Peyer's patch (tissue), 4 donors: ENCODE measurements at places on chromosomes 11 and 22.

GRCh38 chr22:38203090-38203810 is 1.5 kb downstream of the MAFF start:
- peak; percentile 73 for DNase-seq

GRCh38 chr11:87405356-87405755 is 367.6 kb downstream of the TMEM135 start:
- no peak for DNase-seq

DNA sequence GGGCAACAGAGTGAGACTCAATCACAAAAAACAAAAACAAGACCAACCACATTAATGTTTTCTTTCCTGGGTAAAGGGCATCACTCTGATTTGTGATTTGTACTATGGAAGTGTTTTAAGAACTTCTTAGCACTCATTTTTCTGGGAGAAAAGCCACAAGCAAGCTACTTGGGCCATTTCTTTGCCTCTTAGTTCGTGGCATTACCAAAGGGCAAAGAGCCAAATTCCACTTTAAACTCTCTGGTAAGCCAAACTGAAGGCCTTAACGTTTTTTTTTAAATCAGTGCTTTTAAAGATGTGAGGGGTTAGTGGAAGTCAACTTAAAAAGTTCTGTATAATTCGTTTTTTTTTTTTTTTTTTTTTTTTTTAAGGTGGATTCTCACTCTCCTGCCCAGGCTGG is 36.9 kb downstream of the CAT start:
- DNase-seq, result no peak

DNA sequence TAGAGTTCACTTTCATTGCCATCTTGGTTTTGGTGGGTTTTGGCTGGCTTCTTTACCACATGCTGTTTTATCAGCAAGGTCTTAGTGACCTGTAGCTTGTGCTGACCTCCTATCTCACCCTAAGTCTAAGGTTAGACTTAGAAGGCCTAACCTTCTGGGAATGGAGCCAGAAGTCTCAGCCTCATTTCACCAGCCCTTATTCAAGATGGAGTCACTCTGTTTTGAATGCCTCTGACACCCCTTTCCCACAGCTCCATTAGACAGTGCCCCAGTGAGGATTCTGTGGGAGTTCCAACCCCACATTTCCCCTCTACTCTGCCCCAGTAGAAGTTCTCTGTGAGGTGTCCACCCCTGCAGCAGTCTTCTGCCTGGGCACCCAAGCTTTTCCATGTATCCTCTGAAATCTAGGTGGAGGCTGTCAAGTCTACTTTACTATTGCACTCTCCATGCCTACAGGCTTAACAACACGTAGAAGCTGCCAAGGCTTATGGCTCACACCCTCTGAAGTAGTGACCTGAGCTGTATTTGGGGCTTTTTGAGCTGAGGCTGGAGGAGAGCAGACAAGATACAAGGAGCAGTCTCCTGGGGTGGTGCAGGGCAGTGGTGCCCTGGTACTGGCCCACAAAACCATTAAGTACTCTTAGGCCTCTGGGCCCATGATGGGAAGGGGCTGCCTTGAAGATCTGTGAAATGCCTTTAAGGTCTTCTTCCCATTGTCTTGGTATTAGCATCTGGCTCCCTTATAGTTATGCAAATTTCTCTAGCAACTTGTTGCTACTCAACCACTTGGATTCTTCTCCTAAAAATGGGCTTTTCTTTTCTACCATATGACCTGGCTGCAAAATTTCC is 65.9 kb upstream of the SC5D start:
- DNase-seq, result no peak

DNA sequence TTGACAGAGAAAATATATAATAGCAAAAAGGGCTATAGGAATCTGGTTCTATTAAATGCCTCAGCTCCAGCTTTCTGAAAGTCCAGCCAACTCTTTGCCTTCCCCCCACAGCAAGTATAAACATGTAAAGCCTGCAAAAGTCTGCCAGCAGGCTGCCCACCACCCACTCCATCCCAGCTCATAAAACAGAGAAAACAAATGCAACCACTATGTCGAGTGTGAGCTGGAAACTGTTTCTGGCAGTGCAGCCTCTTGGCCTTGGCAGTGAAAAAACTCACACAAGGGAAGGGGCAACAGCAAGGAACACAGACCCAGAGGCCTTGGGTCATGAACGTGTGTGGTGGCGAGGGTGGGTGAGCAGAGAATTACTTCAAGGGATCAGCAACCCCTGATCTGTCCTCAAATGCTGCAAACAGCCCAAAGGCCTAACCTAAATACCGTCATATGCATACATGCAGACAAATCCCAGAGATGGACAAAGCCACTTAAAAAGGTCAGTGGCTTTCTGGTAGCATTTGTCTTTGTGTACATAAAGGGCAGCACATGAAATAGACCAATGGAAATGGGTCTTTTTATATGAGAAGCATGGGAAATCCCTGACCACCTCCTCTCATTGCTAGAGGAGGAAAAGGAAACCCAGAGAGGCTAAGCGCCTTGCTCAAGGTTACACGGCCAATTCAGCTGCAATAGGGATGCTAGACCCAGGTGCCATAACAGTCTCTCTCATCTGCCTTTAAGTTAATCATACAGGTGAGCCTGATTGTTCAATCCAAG is 74.8 kb downstream of the NAT10 start:
- DNase-seq, result no peak

DNA sequence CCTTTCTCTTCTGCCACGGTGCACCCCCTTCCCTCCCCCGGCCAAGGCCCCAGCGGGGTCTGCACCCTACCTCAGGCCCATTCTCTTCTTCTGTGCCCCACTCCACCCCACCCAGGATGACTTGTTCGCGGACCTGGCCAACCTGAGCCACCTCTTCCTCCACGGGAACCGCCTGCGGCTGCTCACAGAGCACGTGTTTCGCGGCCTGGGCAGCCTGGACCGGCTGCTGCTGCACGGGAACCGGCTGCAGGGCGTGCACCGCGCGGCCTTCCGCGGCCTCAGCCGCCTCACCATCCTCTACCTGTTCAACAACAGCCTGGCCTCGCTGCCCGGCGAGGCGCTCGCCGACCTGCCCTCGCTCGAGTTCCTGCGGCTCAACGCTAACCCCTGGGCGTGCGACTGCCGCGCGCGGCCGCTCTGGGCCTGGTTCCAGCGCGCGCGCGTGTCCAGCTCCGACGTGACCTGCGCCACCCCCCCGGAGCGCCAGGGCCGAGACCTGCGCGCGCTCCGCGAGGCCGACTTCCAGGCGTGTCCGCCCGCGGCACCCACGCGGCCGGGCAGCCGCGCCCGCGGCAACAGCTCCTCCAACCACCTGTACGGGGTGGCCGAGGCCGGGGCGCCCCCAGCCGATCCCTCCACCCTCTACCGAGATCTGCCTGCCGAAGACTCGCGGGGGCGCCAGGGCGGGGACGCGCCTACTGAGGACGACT is 15.9 kb downstream of the RTN4RL2 start:
- no peak for DNase-seq

DNA sequence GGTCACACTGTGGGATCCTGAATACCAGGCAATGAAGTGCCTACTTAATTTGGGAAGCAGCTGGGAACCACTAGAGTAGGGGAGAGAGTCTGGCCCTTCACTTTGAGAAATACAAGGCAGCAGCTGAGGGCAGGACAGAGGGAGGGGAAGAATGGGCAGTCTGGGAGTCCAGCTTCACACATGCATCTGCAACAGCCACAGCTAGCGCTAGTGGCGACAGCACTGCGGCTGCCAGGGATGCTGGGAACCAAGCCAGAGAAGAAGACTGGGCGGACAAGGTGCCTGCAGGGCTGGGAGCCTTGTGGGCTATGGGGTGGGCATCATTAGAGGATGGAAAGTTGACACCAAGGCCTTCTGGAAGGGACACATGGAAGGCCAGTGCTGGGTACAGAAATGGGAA is 15.8 kb downstream of the SCUBE2 start:
- DNase-seq, result no peak

DNA sequence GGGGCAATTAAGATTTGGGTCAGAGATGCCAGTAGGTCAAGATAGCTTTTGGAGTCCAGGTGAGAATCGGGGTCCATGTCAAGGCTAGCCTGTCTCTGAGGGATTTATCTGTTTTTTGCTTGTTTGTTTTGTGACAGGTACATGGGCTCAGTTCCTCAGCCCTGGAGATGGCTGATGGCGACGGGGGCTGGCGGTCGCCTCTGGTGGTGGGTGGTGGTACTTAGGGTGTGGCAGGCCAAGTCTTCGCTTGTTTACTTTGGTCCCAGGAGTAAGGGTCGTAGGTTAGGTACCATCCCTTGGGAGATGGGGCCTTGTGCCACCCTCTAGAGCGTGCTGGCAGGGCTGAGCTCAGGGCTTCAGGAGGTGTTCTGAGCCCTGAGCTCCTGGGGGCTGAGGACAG is 4.7 kb downstream of the SLC25A45 start:
- DNase-seq, result no peak

- DNase-seq, result no peak
Measured at GRCh38 chr22:19765477-19766239, 5.1 kb downstream of the TBX1 start.

GRCh38 chr22:37898441-37899181 is 7.5 kb upstream of the MICALL1 start:
- DNase-seq, result no peak

DNA sequence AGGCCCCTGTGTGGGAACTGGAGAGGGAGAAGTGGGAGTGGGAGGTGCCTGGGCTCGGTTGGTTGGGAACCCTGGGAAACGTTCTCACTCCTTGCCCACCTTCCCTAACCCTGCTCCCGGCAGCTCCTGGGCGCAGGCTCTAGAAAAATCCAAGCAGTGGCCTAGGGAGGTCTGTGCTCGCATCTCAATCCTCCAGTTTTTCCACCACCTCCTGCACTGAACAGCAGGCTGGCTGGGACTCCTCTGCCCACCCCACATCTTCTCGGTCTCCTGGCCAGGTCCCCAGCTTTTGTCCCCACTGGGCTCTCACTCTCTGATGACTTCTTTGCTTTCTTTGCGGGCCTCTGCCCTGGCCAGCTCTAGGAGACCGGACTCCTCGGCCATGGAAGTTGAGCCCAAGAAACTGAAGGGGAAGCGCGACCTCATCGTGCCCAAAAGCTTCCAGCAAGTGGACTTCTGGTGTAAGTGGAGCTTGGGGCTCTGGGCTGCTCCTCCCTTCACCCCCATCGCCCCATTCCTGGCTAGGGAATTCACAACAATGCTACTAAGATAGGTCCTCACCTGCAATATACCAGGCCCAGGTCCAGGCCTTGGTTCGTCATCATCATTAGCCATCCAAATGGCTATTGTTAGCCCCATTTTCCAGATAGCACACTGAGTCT is 35.6 kb downstream of the PRDM11 start:
- DNase-seq, result no peak

DNA sequence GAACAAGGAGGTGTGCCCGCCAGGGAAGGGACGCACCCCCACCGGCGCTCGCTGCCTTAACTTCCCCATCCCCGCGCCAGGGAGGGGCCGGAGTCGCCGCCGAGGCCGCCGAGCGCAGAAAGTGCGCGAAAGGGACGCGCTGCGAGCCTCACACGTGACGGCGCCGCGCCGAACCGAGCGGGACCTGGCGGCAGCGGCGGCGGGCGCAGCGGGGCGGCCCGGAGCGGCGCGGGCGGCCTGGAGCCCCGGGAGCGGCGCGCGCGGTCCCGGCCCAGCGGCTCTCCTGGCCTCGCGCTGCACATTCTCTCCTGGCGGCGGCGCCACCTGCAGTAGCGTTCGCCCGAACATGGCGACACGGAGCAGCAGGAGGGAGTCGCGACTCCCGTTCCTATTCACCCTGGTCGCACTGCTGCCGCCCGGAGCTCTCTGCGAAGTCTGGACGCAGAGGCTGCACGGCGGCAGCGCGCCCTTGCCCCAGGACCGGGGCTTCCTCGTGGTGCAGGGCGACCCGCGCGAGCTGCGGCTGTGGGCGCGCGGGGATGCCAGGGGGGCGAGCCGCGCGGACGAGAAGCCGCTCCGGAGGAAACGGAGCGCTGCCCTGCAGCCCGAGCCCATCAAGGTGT is at the start of gene SORL1:
TSS of gene SORL1 (plus strand) at position 329 of the 623 bp plus-strand sequence. CDS start at position 347, 18 bp downstream.
- peak; percentile 66 for DNase-seq

DNA sequence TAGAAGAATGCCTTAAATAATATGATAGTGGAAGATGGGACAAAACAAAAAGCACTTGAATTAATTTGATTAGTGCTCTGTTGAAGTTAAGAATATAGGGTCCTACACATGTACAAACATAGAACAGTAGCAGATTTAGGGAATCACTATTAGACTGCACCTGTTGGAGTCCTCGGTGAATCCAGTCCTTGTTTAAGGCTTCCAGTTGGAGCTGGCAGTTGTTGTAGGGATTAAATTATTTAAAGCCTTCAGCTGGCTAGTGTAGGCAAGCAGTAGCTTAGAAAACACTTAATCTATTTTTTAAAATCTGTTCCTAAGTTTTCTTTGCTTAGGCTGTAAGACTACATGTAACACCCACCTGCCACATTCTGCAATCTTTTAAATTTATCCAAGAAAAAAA is 24.5 kb upstream of the CSTF3 start:
- no peak for DNase-seq

- DNase-seq, result peak; percentile 37
Measured at GRCh38 chr22:50678218-50678650, 5.6 kb downstream of the SHANK3 start.

- DNase-seq, result no peak
Measured at GRCh38 chr22:46491946-46492345, 45.5 kb downstream of the CELSR1 start.

GRCh38 chr11:130606178-130606577 is 157.7 kb downstream of the ADAMTS15 start:
- no peak for DNase-seq

DNA sequence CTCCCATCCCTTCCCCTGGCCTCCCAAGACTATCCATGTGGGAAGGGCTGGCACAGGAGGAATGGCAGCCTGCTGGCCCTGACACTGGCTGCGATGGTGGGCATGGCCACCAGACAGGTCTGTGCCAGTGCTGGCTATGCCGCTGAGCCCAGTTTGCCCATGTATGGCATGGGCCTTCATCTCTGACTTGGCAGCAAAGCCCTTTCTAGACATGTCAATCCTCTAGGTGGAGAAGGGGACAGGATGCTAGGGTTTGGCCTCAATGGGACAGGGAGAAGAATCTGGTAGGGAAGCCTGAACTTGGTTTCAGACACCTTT is 8.8 kb downstream of the ZP1 start:
- DNase-seq, result no peak

- DNase-seq, result no peak
Measured at GRCh38 chr11:12981676-12982522, 27.2 kb upstream of the RASSF10 start.

GRCh38 chr11:61281581-61282250 is 13.4 kb downstream of the VWCE start:
- DNase-seq, result peak; percentile 60

DNA sequence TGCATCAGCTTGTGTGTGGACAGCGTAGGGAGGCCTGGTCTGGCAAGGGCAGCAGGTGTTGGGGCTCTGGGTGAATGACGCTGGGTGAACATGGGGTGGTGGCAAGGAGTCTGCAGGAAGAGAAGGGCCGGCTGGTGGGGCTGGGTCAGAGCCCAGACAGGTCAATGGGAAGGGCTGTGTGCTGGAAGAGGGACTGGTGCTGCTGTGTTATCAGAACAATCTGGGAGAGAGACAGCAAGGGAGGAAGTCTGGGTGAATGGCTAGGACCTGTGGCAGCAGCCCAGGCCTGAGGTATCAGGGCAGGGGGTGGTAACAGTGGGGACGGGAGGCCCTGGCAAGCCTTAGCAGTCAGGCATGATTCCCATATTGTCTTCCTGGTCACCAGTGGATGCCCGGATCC is 206.7 kb downstream of the SNX19 start:
- DNase-seq, result no peak

- DNase-seq, result no peak
Measured at GRCh38 chr22:50486561-50487289, at the start of gene MIOX. MIOX (plus strand) TSS chr22:50486859; CDS start chr22:50486898, 39 bp downstream.
